ENCODE measurements at places on chromosomes 12 and 14.
A peak's percentile ranks its signal among the peaks of the same experiment; 100 is the strongest.

GRCh38 chr12:30813525-30814294, 59.0 kb upstream of the CAPRIN2 start:
- no peak for DNase-seq

DNA sequence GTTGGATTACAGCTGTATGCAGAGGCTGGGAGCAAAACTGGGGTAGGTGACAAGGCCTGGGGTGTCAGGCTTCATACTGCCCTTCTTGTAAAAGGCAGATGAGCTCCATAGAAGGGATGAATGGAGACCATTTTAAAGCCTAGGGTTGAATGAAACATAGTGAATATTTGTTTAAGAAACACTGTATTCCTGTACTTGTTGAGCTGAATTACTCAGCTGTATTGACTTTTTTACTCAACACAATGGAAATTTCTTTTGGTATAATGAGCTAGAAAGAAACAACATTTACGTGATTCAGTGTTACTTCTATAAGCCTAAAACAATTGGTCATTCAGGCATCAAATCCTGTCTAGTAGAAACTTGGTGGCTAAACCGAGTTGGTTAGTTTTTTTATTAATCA, 14.1 kb downstream of the ATP6V0A2 start:
- DNase-seq = no peak

- no peak for DNase-seq
Measured at GRCh38 chr12:6189028-6189427, 11.2 kb upstream of the CD9 start.

DNA sequence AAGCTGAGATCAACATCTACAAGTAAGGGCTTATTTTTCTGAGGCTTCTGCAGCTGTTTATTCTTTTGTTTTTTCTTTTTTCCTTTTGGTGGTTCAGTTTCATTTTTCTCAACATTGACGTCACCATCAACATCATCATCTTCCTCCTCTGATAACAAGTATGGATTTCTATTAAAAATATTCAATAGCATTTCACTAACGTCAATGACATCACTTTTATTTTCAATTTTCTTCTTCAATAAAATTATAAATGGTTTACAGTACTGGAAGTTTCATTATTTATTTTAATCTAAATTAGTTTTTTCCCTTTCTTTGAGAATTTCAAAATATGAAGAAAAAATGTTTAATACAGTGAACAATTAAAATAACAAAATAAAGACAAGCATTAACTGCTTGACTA, 23.9 kb downstream of the NEMF start:
- no peak for DNase-seq

- DNase-seq = no peak
Measured at GRCh38 chr12:38159092-38159551, 157.5 kb upstream of the ALG10B start.

DNA sequence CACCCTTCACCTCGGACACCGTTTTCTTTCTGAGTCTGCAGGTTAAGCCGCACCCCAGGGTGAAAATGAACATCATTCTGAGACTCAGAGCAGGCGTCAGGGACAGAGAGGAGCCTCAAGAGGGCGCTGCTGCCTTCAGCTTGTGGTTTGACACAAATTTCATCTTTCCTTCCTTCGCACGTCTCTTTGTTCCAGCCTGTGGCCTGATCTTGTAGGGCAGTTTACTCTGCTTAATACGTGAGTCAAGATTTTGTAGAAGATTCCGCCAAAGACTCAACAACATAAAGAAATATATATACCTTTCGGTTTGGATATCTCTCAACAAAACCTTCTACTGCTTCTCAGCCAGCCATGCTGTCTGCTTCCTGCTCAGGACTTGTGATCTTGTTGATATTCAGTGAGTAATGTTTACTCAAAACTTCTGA, 329.3 kb upstream of the OR4E1 start:
- DNase-seq = peak; percentile 63

DNA sequence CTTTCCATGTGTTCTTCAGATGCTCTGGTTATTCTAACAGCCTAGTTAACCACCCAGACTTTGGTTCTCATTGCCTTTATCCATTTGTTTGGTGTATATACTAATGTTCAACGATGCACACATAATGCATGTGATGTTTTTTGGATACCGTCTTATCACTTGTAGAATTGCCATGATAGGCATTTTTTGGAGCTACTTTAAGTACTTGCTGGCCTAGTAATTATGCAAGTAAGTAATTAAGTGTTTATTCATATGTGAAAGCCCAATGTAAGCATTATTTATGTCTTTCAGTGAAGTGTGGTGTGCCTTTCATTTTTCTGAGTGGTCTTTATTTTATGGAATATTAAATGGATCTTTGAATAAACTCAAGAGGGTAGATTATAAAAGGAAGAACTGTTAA, 14.2 kb downstream of the RAP1B start:
- DNase-seq = no peak

DNA sequence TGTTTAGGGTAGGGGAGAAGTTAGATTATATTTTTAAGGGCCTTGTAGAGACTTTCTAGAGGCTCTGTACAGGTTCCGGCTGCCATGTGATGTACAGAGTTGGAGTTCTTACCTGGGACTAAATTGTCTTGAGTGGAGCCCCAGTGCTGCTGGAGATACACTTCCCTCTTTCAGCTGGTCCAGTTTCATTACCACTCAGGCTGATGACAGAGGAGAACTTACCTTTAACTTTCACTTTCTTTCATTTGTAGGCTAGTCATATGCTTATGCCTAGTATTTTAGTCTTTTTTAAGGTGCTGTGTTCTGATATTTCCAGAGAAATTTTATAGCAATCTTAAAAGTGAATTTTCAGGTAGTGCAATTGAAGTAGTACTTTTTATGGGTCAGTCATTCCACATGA, 117.3 kb downstream of the ERC1 start:
- no peak for DNase-seq

DNA sequence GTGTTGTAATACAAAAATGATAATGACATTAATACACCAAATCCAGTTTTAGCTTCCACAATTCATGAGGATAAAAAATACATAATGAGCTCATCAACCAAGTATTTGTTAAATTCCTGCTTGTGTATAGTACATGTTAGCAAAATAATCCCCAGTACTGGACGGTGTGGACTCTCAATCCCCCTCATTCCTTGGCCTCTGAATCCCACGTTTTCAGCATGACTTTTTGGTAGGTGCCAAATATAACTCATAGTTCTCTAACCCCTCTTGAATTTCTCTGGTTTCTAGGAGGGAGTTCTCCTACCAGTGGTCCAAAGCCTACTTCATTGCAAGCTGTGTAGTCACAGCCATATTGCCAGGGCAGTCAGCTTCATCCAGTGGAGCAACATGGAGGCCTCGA, 41.4 kb upstream of the EPS8 start:
- no peak for DNase-seq

DNA sequence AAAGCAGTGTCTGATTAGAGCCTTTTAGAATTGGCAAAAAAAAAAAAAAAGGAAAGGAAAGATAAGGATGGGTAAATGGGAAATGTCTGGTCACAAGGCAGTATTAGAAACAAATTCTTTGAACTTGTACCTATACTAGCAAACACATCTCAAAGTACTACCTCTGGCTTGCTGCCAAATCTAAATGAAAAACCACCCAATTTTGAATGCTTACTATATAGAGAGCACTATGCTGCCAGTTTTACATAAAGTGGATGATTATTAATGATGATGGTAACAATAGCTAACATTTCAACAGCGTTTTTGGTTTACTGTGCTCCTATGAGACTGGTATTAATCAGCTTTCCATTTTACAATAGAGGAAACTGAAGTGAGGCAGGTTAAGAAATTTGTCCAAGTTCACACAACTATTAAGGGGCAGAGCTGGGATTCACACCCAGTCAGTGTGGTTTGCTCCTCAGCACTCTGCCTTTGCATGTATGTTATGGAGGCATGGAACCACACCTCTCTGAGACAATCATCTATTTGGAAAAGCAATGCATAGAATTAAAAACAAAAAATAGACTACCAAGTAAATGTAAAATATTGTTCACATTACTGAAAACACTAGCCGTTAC, 34.2 kb downstream of the ATP2B1 start:
- no peak for DNase-seq

DNA sequence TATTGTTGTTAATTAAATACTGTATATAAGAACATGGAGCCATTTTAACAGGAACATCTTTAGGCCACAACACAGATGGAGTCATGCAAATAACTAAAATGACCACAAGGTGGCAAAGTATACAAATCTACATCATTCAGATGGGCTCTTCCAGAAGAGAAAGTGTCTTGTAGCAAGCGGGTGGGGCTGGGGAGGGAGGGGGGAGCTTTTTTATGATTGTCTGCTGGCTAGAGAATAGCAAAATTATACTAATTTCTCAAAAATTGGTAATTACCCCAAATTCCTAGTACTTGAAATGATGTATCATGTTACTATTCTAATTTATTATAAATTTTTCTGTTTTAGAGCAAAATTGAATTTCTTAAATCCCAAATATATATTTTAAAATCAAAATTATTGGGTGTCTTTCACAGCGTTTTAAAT, 378.7 kb downstream of the PRKD1 start:
- DNase-seq = no peak

- DNase-seq = no peak
Measured at GRCh38 chr12:94743174-94743573, 92.8 kb upstream of the TMCC3 start.

DNA sequence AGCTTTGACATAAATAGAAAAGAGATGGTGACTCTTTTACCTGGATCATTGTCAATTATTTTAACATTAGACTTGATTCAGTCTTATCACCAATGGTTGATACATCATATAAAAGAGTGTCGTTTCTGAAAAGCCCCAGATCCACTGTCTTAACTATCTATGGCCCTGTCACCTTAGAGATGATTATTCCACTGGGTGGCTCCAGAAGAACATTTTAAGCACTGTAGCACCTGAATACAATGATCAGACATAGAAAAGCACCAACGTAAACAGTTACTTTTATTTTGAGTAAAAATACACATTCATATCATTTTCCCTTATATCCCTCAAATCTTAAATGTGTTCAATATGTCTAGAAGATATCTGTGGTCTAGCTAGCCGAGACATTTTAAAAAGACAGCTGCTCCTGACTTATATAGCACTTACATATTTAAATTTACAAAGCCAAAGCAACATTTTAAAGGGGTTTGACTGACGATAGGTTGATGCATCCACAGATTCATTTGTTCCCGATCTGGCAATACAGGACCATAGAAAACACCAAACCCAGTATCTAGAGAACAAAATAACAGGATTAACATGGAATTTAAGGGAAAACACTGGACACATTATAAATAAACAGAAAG, 32.9 kb downstream of the TSPAN8 start:
- DNase-seq = no peak

DNA sequence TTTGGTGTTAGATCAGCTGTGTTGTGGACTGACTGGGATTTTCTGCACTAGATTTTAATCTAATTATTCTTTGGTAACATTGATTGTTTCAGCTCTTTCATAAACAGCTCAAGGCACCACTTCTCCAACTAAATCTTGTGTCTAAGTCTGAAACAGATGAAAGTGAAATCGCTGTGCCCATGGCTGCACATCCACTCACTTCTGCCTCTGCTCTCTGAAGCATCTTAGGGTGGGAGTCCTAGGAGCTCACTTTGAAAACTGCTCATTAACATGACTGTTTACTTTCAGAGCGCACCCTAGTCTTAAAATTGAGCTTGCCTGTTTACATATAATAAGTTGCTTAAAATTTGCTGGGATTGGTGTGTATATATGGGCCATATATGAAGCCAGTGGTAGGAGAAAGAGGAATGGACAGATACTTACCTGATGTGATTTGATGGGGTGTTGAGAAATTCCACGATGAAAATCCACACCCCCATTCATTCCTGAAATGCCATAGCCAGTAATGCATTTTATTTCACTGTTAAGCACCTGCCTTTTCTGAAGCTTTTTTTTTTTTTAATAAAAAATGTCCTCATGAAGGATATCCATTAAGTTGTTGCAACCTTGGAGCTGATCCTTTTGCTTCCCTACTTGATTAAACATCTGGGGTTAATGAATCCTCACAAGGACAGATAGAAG, 52.8 kb downstream of the PPFIBP1 start:
- no peak for DNase-seq

DNA sequence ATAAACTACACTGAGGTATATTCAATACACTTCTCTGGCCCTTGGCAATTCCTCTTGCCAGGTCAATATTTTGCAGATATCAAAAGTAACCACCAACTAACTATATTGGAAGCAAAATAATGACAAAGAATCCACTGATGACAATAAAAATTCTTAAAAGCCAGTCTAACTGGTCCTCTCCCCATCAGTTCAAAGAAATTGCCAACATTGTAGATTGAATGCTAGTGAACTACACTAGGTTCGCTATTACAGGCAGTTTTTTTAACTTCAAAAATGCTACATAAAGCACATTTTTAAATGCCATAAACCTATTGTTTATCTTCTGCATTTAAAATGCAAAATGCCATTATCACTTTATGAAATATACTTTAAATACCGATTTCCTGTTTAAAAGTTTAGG, 4.0 kb downstream of the CDK17 start:
- DNase-seq = no peak

DNA sequence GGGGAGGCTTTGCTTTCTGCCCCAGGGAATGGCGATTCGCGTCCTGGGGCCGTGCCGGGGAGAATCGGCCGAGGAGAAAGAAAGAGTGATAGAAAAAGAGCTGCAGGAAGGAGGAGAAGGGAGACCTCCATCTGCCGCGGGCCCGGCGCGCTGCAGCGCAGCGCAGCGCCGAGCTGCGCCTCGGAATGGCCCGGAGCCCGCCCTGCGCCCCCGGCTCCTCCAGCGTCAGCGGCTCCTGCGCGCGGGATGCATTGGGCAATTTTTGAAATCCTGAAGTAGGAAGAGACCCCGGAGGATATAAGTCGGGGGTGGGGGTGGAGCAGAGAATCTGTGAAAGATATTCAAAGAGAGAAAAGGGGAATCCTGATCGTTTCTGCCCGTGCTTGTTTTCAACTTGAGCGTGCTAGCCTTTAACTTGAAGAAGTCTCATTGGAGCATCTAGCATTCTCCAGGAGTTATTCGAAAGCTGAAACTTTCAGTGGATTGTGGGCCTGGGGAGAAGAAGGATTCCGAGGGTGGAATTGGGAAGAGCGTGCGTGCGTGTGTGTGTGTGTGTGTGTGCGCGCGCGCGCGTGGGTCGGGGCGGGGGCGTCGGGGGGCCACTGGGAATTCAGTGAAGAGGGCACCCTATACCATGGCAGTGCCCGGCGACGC, 441 bp downstream of the PDE3A start:
- DNase-seq = no peak

- DNase-seq = peak; percentile 78
Measured at GRCh38 chr12:75478116-75478794, 2.3 kb upstream of the GLIPR1 start.

DNA sequence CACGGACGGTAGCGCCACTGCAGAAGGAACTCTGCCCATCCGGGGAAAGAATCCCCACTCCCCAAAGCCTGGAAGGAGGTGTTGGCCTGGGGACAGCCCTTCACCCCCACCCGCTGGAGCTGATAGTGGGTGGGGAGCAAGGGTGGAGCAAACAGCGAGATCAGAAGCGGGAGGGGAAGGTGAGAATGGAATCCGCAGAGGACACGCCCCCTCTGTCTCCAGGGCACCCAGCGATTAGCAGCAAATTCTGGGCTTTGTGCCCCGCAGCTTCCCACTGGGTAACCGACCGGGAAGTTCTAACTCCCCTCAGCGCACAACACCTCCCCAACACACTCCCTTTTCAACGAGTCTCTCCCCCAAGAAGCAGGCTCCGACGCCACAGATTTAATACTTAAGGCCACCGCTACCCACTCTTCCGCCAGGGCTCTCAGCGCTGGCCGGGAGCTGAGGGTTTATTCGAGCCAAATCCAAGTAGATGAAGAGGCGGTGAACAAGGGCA, 1.4 kb downstream of the SLC25A29 start:
- DNase-seq = no peak

- no peak for DNase-seq
Measured at GRCh38 chr12:11813438-11813813, 164.0 kb downstream of the ETV6 start.
